NCI-H2171 treated with DMSO at 0.1 percent for 48 hours (cell line): ENCODE measurements at places on chromosomes 6 and 20.
A peak's percentile ranks its signal among the peaks of the same experiment; 100 is the strongest.

DNA sequence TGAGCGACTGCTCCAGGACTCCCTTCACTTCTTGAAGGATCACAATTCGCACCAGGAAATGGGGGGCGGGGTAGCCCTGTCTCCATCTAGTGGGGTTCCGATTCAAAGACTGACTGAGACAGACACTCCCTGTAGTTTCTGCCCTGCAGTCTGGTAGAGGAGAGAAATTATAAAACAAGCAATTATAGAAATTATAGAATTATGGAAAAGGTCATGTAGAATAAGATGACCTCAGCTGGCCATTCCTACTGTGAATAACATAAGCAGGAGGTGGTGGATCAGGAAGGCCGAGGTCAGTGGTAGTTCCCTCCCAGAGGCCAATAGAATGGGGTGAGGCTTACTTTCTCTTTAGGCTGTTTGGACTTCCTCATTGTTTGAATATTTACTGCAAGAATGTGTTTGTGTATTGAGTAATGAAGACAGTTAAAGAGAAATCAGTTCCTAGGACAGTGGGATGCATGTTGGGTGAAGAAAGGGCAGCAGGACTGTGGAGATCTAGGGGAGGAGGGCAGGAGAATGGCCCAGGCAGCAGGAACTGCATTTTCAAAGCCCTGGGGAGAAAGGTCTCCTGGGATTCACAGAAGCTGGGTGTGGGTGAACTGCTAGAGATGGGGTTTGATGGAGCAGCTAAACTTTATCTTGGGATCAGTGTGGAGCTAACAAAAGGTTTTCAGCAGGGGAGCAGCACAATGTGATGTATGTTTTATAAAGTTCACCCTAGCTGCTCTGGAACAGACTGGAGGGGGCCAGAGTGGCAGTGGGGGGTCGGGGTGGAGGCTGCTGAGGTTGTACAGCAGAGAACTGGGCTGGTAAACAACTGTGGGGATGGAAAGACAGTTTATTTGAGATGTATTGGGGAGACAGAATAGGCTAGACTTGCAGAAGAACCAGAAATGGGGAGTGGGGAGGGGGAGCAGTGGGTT, 2.1 kb downstream of the ZNF341 start:
- DNase-seq: no peak

DNA sequence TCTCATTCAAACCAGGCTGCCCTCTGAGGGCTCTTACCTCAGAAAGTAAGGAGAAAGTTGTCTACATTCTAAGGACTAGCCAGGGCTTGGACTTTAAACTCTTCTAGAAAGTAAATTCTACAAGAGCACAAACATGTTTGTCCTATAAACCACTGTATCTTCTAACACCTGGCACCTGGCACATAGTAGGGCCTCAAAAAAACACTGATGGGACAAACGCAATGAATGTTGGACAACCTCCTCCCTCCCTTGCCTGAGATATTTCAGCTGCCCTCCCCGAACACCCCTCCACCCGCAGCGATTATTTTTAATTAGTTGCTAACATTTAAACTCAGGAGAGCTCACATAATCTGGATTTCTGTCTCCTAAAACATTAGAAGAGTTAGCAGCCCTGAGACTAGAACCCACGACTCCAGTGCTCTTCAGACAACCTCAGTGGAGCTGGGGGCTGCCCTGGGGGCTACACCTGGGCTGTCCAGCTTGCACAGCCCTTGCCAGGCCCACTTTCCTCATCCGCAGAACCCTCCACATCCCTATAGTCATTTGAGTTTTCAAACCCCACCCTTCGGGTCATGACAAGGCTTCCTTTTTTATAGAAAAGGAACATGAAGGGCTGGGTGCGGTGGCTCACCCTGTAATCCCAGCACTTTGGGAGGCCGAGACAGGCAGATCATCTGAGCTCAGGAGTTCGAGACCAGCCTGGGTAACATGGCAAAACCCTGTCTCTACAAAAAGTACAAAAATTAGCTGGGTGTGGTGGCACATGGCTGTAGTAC, 4.9 kb downstream of the HCK start:
- no peak for DNase-seq

DNA sequence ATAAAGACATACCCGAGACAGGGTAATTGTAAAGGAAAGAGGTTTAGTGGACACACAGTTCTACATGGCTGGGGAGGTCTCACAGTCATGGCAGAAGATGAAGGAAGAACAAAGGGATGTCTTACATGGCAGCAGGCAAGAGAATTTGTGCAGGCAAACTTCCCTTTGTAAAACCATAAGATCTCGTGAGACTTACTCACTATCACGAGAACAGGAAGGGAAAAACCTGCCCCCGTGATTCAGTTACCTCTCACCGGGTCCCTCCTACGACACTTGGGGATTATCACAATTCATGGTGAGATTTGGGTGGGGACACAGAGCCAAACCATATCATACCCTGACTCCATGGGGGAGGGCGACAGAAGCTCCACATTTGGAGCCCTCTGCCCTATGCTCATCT, 7.4 kb upstream of the VAPB start:
- no peak for DNase-seq

- DNase-seq: no peak
Measured at GRCh38 chr6:97289332-97289731, 6.3 kb upstream of the MMS22L start.

GRCh38 chr6:327538-328116, 35.3 kb downstream of the DUSP22 start:
- DNase-seq: no peak

DNA sequence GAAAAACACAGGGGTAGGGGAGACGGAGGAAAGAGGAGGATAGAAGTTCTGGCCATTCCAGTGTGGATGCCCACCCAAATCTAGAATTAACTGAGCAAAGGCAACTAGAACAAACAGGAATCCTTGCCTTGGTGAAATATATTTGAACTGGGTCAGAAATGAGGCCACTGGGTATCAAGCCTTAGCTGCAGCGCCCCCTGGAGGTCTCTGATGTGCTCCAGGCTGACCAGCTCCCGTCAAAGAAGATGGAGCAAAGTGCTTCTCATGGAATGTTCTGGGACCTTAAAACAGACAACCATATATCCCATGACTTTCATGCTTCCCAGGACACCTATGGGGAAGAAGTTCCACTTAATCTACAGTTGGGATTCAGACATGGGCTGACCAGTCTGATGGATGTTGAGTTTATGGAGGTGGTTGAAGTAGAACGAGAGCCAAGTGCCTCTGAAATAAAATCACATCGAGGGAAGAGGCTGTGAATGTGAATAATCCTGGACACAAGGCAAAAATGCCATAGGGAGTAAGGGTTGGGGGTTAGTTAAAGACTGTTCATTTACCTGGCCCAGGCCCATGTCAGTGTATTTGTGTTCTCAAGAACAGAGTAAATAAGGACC, 50.4 kb downstream of the HLA-DPB1 start:
- DNase-seq: no peak

DNA sequence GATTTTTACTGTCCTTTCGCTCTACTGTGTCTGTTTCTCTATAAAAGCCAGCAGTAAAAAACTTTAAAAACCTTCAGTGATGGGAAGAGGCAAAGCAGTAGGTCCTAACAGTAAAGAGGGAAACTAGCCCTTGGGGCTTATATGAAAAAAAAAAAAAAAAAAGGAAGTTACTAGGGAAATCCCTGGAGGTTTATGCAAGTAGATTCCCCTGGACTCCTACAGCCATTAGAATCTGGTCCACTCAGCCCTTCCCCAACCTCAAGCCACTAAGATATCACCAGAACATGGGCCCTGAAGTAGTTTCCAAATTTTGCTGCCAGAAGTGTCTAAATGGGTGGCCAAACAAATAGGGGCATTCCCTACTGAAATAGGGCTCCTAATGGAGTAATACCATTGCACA, 70.5 kb upstream of the HINT3 start:
- DNase-seq: no peak

DNA sequence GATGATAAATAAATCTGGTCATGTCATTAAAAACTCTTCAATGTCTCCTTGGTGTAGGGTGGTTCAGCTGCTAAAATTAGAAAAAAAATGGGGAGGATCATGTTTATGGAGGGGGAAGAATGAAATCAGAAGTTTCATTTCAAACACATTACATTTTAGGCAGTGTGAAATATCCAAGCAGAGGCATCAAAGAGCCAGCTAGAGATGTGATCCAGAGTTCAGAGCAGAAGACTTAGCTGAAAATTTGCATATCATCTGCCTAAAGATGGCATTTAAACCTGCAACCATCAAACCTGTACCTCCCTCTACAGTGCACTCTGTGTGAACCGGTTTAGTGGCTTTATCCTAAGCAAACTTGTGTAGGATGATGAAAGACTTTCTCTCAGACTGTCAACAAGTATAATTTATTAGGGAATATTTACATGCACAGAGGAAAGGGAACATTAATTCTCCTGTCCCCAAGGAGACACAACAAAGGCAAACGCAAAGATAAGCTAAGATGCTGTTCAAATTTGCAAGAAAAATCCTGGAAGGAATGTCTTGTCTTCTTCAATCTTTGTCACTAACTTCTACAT, 84.8 kb upstream of the PLEKHG1 start:
- DNase-seq: no peak

- DNase-seq: peak; percentile 86
Measured at GRCh38 chr6:41531591-41532582, 14.3 kb upstream of the FOXP4 start.

DNA sequence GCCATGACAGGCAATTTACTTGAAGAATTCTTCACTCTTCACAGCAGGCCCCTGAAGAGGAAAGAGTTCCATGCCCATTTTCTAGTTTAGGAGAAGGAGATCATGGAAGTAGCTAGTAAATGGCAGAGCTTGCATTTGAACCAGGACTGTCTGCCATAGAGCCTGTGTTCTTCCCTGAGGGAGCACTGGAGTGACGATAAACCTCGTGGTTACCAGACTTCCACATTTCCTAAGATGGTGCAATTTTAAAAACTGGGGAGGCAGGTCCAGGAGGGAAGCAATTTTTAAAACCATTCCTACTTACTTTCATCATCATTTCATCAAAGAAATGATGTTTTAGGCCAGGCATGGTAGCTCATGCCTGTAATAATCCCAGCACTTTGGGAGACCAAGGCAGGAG, 36.8 kb downstream of the STK35 start:
- no peak for DNase-seq

GRCh38 chr20:33229843-33230242, 6.0 kb upstream of the BPIFA1 start:
- DNase-seq: no peak

DNA sequence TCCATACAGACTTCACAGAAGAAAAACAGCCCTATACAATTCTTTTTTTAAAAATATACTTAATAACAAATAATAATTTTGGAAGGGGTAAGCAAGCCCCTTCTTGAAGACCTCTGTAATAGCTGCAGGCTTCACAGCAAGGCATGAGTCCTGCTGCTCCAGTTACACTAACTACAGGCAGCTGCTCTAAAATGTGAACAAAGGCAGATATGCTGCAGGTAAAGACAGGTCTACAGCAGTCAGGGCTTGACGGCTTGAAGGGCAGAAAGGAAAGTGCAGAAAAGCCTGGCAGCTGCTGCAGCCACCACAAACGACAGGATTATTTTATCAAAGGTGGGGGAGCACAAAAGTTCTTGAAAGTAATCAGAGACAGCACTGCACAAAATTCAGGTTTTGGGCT, 11.3 kb downstream of the FAXC start:
- DNase-seq: peak; percentile 69
